ENCODE measurements at places on chromosomes 2 and 18. TPM values are rescaled to one million over a fixed set of nuclear protein-coding genes. Genes with fewer than 3 reads are reported as not detected.

The COPS7B gene
- 46.3 TPM for total RNA-seq

The CYBRD1 gene
- total RNA-seq: 132 TPM

The RUFY4 gene
- not detected for total RNA-seq

GRCh38 chr2:39538718-39539117, 101.6 kb upstream of the MAP4K3 start:
- H3K27me3 ChIP-seq: no peaks in the 10 kb centered on the region
- H3K27ac ChIP-seq: no peak overlapping the region
- peaks cover 9% of the 10 kb centered on the region for H3K4me1 ChIP-seq
- H3K4me3 ChIP-seq: no peak overlapping the region

- H3K36me3 ChIP-seq: no peaks in the 10 kb centered on the region
- no peak overlapping the region for H3K4me3 ChIP-seq
- no peak overlapping the region for H3K27ac ChIP-seq
- H3K4me1 ChIP-seq: peaks cover 6% of the 10 kb centered on the region
- no peak for DNase-seq
Observed at GRCh38 chr18:48336332-48336731, 72.9 kb downstream of the ZBTB7C start.

The UGT1A6 gene
- 549 TPM for total RNA-seq

The SAP130 gene
- total RNA-seq: 27.2 TPM

DNA sequence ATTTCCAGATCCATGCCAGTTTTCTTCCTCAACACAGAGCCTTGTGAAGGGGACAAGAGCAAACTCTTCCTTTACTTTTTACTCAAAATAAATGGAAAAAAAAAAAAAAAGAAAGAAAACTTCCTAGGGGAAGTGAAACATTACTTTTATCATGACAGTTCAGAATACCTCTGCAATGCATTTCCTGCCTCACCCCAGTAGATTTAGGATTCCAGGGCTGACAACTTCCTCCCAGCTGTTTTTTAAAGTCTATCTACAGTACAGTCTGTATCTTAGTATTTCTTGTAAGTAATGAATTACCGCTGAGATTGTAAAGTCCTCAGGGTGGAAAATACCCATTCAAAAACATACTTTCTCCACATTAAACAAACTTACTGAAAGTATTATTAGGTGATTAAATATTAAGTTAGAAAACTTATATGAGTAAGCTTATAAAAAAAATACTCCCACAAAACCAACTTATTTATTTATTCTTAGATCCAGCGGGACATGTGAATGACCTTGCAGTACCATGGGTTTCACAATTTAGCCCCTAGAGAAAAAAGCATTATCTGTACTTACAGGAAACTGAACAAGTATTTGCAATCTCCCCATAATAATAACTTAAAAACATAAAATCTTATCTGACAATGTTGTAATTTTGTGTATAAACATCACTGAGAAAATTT, 117.7 kb downstream of the RBMS1 start:
- H3K4me1 ChIP-seq: peaks cover 16% of the 10 kb centered on the region
- no peak overlapping the region for H3K4me3 ChIP-seq
- DNase-seq: no peak
- H3K27ac ChIP-seq: no peak overlapping the region
- no peaks in the 10 kb centered on the region for H3K36me3 ChIP-seq
- H3K27me3 ChIP-seq: no peaks in the 10 kb centered on the region

DNA sequence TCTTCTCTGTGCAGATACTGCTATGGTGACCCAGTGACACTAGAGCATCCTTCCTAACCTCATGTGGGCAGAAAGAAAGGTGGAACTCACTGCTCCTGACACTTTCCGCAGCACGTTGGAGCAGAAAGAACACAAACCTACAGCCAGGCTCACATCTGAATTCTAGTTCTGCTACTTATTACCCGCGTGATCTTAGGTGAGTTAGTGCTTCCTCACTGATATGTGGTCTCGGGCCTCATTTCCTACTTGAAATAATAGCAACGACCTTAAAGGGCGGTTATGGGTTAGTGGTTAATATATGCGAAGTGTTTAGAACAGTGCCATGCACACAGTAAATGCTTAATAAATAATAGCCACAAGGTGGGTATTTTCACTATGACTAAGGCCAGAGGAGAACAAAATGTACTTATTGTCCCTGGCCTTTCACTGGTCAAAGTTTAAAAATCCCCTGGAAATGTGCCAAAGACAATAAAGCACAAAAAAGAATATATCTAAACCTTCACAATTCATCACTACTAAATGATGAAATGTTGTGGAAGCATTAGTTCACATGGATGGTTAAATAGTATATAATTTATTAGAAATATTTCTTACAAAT, 66.6 kb downstream of the MYOM1 start:
- peaks cover 9% of the 10 kb centered on the region for H3K4me1 ChIP-seq
- no peak overlapping the region for H3K4me3 ChIP-seq
- no peaks in the 10 kb centered on the region for H3K27me3 ChIP-seq
- H3K27ac ChIP-seq: no peak overlapping the region

- H3K4me3 ChIP-seq: no peak overlapping the region
- no peak for DNase-seq
- H3K27ac ChIP-seq: no peak overlapping the region
Observed at GRCh38 chr2:83388804-83389203, 1070.3 kb downstream of the SUCLG1 start.

The PROC gene
- 5.8 TPM for total RNA-seq

DNA sequence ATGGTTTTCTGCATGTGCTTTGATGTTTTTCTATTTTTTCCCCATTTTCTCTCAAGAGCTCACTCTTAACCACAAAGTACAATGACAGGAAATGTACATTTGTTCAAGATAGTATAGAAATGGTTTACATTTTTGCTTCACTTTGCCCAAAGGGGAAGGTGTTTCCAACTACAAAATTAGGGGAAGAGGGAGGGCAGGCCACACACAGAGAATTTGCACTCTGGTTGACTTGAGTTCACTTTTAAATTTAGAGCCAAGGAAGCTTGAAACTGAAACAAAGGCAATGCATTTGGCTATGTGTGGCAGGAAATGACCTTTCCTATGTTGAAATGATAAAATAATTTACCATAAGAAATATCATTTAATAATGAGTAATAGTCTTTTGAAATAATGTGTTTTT, 19.1 kb upstream of the VIT start:
- H3K27me3 ChIP-seq: no peaks in the 10 kb centered on the region
- no peak for DNase-seq
- no peak overlapping the region for H3K27ac ChIP-seq
- no peaks in the 10 kb centered on the region for H3K36me3 ChIP-seq
- no peaks in the 10 kb centered on the region for H3K4me1 ChIP-seq

DNA sequence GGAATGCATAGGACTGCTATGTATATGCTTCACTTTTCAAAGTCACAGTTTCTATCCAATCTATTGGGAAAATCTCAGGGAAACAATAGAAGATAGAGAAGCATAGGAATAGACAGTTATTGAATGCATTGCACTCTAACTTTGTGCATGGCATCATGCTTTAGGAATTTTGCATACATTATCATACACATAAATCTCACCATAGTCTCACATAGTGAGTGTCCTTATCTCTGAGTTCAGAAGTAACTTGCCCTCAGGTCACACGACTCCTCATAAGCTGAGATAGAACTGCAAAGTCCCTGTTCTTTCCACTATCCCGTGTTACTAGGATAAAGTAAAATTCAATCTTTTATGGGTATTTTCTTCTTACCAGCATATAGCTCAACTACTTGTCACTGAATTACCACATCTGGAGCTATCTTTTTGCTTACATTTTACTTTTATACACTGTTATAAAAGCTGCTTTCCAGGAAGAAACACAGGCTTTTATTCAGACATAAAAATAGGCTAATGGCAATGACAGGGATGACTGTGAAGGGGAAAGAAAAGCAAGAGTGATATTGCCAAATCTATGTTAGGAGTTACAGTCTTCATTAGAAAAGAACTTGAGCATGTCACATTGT, 666.9 kb downstream of the XIRP2 start:
- no peak overlapping the region for H3K4me3 ChIP-seq
- H3K27me3 ChIP-seq: no peaks in the 10 kb centered on the region
- no peak overlapping the region for H3K27ac ChIP-seq
- DNase-seq: no peak
- H3K36me3 ChIP-seq: no peaks in the 10 kb centered on the region
- H3K4me1 ChIP-seq: no peaks in the 10 kb centered on the region

GRCh38 chr2:34121076-34121475, 522.0 kb upstream of the FAM98A start:
- H3K4me3 ChIP-seq: no peak overlapping the region
- H3K4me1 ChIP-seq: no peaks in the 10 kb centered on the region
- no peak overlapping the region for H3K27ac ChIP-seq
- no peaks in the 10 kb centered on the region for H3K36me3 ChIP-seq

The SERPINB3 gene
- total RNA-seq: not detected

The RFTN2 gene
- not detected for total RNA-seq

GRCh38 chr18:45328296-45328695, 287.0 kb upstream of the SLC14A2 start:
- no peak overlapping the region for H3K27ac ChIP-seq
- no peaks in the 10 kb centered on the region for H3K27me3 ChIP-seq
- H3K4me3 ChIP-seq: no peak overlapping the region
- DNase-seq: no peak

The LAMA1 gene
- total RNA-seq: not detected

GRCh38 chr2:21438949-21439348, 315.2 kb downstream of the TDRD15 start:
- no peaks in the 10 kb centered on the region for H3K4me1 ChIP-seq
- no peak overlapping the region for H3K27ac ChIP-seq
- H3K27me3 ChIP-seq: no peaks in the 10 kb centered on the region
- DNase-seq: peak; percentile 19
- no peaks in the 10 kb centered on the region for H3K36me3 ChIP-seq

GRCh38 chr2:156331572-156332283, 793 bp downstream of the NR4A2 start:
- H3K27me3 ChIP-seq: no peaks in the 10 kb centered on the region
- H3K4me3 ChIP-seq: peak overlapping the region; percentile 74
- H3K36me3 ChIP-seq: no peaks in the 10 kb centered on the region
- peak overlapping the region; percentile 80 for H3K27ac ChIP-seq

DNA sequence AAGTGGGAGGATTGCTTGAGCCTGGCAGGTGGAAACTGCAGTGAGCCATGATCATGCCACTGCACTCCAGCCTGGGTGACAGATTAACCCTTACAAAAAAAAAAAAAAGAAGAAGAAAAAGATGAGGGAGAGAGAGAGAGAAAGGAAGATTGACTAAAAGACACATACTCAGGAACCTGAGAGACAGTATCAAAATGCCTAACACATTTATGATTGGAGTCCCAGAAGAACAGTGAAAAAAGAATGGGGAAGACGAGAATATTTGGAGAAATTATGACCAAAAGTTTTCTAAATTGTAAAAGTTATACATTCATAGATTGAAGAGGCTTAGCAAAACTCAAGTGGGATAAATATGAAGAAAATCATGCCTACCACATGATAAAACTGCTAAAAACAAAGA, 19.9 kb upstream of the SPATS2L start:
- peaks cover 12% of the 10 kb centered on the region for H3K4me1 ChIP-seq
- H3K4me3 ChIP-seq: no peak overlapping the region
- H3K36me3 ChIP-seq: no peaks in the 10 kb centered on the region
- H3K27ac ChIP-seq: no peak overlapping the region
- no peaks in the 10 kb centered on the region for H3K27me3 ChIP-seq

DNA sequence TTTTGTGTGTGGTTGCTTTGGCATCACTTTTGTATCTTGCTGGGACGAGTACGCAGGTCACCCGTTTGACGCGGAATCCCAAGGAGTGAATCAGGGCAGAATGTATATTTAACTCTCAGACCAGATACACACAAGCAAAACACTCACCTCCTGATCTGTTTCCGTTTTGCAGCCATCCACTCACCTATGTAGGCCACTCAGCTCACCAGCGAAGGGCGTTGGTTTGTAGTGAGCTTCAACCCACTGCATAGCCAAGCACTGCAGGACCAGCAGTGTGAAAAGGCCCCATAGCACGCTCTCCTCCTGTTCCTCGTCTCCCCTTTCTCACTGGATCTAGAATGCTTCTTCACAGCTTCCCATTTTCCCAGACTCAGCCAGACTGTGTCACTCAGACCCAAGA, 58.3 kb downstream of the ZNF532 start:
- no peaks in the 10 kb centered on the region for H3K36me3 ChIP-seq
- no peak for DNase-seq
- H3K4me1 ChIP-seq: no peaks in the 10 kb centered on the region
- no peaks in the 10 kb centered on the region for H3K27me3 ChIP-seq

DNA sequence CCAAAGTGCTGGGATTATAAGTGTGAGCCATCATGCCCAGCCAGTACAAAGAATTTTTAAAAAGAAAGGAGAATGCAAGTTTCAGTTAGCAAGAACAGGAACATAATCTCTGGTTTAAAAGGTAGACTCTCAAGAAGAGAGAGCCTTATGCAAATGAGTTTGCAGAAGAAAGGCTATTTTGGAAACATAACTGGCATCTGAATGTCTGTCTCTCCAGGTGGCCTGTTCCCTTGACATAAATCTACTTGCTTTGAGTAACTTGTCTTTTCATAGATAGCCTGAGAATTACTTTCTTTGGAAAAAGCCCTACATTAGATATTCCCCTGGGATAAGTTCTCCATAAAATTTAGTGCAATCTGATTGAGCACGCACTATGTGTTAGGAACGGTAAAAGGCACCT, 109.6 kb downstream of the ICOS start:
- H3K4me1 ChIP-seq: no peaks in the 10 kb centered on the region
- H3K27me3 ChIP-seq: peaks cover 30% of the 10 kb centered on the region
- H3K4me3 ChIP-seq: no peak overlapping the region
- no peaks in the 10 kb centered on the region for H3K36me3 ChIP-seq

GRCh38 chr18:48605408-48605845, 66.6 kb downstream of the CTIF start:
- H3K4me1 ChIP-seq: no peaks in the 10 kb centered on the region
- no peak overlapping the region for H3K4me3 ChIP-seq
- H3K27ac ChIP-seq: no peak overlapping the region
- H3K36me3 ChIP-seq: no peaks in the 10 kb centered on the region

DNA sequence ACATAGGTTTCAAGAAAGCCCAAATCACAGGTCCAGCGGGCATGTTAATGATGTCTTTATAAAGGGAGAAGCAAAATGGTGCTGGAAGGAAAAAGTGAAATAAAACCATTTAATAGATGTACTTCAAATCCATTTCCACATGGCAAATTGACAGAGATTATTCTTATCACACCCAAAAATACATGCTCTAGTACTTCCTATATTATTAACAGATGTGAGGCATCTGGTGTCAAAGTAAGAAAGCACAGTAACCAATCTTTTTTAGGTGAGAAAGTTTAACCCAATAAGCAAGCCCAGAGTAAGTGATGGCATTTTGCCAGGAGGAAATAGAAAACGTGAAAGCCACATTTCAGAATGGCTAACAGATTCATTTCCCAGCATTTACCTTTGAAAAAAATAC, 128.0 kb downstream of the ABCA12 start:
- H3K36me3 ChIP-seq: no peaks in the 10 kb centered on the region
- no peak overlapping the region for H3K27ac ChIP-seq
- no peaks in the 10 kb centered on the region for H3K4me1 ChIP-seq
- H3K27me3 ChIP-seq: no peaks in the 10 kb centered on the region

The MAP2 gene
- total RNA-seq: 71.1 TPM

GRCh38 chr18:6449213-6449612, 34.5 kb upstream of the L3MBTL4 start:
- H3K4me3 ChIP-seq: no peak overlapping the region
- no peaks in the 10 kb centered on the region for H3K4me1 ChIP-seq
- H3K27me3 ChIP-seq: no peaks in the 10 kb centered on the region

The DSC2 gene
- total RNA-seq: 13.9 TPM

The COL3A1 gene
- total RNA-seq: not detected
